ENCODE measurements at places on chromosomes 2 and 18. TPM values are rescaled to one million over a fixed set of nuclear protein-coding genes. Genes with fewer than 3 reads are reported as not detected.

DNA sequence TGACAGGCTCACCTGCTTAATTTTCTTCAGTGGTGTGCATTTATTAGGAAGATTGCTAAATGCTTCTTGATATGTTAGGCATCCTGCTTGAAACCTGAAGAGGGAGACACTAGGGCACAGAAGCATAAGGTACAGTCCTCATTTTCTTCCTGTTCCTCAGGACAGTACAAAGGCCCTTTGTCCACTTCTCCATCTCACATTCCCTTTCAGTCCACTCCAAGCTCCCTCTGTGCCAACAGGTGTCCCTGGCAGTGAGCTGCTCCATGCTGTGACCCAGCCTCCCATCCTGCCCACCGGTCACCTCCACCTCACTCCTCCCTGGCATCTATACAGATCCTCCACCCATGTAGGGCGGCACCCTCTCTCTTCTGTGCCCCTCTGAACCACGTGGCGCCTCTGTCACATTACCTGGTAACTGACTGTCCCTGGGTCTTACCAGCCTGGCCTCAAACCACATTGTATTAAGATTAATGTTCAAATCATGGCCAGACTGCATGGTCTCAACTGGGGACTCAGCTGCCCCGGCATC lies 162.8 kb downstream of the VAPA start:
- DNase-seq: no peak
- H3K4me1 ChIP-seq: peaks cover 8% of the 10 kb centered on the region
- H3K27ac ChIP-seq: no peak overlapping the region
- H3K27me3 ChIP-seq: no peaks in the 10 kb centered on the region

GRCh38 chr2:8438476-8438875 lies 243.4 kb upstream of the ID2 start:
- no peak overlapping the region for H3K27ac ChIP-seq
- no peaks in the 10 kb centered on the region for H3K4me1 ChIP-seq
- no peak for DNase-seq
- H3K4me3 ChIP-seq: no peak overlapping the region
- no peaks in the 10 kb centered on the region for H3K27me3 ChIP-seq

- no peaks in the 10 kb centered on the region for H3K36me3 ChIP-seq
- peaks cover 7% of the 10 kb centered on the region for H3K4me1 ChIP-seq
- no peak for DNase-seq
- H3K27me3 ChIP-seq: no peaks in the 10 kb centered on the region
- peak overlapping the region; percentile 10 for H3K4me3 ChIP-seq
These were observed 72.6 kb upstream of the THUMPD2 start for GRCh38 chr2:39851651-39852110.

DNA sequence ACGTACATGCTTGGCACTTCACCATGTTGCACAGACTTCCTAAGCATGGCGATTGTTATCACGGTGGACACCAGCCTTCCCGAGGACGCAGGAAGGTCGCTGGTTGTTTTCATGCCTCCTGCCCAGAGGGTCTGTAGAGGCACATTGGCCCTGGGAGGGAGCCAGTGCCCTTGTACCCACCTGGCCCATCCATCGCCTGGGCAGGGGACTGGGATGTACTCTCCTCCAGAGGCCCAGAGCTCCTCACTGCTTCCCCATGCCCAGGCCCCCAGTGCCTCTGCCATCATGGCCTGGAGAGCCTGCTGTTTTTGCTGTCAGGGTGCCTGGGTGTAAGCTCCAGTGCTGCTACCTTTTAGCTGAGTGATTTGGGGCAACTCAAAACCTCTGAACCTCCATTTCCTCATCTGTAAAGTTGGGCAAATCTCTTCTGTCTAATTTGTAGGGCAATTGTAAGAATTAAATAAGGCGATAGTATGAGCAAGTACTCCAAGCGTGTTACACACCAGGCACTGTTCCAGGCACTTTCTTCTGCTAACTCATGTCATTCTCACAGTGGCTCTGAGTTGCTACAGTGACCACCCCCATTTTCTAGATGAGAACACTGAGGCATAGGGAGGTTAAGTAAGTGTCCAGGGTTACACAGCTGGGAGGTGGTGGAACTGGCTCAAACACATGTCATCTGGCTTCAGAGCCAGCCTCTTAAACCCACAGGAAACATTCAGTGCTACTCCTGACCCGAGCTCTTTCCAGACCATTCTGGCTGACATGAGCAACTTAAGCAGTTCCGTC lies 45.3 kb downstream of the GREB1 start:
- H3K4me3 ChIP-seq: no peak overlapping the region
- H3K36me3 ChIP-seq: no peaks in the 10 kb centered on the region
- peaks cover 10% of the 10 kb centered on the region for H3K4me1 ChIP-seq
- H3K27me3 ChIP-seq: peaks cover 7% of the 10 kb centered on the region
- H3K27ac ChIP-seq: no peak overlapping the region

DNA sequence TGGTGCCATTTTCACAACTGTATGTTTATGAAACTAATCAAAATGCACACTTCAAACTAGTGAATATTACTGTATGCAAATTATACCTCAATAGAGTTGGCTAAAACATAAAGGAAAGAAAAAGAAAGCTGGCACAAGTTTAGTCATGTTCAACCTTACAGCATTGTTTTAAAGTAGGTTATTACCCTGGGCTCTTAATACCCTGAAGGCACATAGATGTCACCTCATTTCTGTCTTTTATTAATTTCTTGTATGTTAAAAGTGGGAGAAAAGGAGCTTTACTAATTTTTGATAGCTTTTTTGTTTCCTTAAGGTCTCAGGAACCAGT lies 32.7 kb downstream of the TMEM131 start:
- H3K36me3 ChIP-seq: no peaks in the 10 kb centered on the region
- H3K4me3 ChIP-seq: no peak overlapping the region
- peaks cover 6% of the 10 kb centered on the region for H3K4me1 ChIP-seq
- DNase-seq: no peak
- H3K27ac ChIP-seq: no peak overlapping the region
- no peaks in the 10 kb centered on the region for H3K27me3 ChIP-seq

GRCh38 chr2:31901900-31902299 lies 108.9 kb downstream of the MEMO1 start:
- H3K27ac ChIP-seq: no peak overlapping the region
- peaks cover 9% of the 10 kb centered on the region for H3K36me3 ChIP-seq
- no peaks in the 10 kb centered on the region for H3K4me1 ChIP-seq
- DNase-seq: no peak
- H3K27me3 ChIP-seq: no peaks in the 10 kb centered on the region
- H3K4me3 ChIP-seq: no peak overlapping the region

DNA sequence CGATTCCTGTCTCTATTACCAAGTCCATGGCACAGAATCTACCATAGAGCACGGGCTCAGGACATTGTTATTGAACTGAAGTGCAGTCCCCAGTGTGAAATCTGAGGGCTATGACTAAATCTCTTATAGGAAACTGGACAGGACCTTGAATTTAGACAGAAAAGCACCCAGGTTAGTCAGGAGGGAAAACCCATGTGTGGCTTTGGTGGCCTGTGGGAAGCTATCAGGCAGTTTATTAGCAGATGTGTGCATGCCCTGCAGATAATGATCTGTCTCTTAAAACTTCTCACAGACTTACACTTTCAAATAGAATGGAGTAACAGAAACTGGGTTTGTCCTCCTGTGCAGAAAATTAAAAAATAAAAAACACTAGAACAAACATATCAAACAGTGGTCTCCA lies 610.0 kb upstream of the RAB6C start:
- no peaks in the 10 kb centered on the region for H3K27me3 ChIP-seq
- H3K27ac ChIP-seq: no peak overlapping the region
- DNase-seq: no peak
- H3K4me3 ChIP-seq: no peak overlapping the region

GRCh38 chr18:37124516-37124915 lies 295.6 kb downstream of the KIAA1328 start:
- H3K27ac ChIP-seq: no peak overlapping the region
- no peak for DNase-seq
- no peaks in the 10 kb centered on the region for H3K36me3 ChIP-seq
- no peaks in the 10 kb centered on the region for H3K27me3 ChIP-seq

DNA sequence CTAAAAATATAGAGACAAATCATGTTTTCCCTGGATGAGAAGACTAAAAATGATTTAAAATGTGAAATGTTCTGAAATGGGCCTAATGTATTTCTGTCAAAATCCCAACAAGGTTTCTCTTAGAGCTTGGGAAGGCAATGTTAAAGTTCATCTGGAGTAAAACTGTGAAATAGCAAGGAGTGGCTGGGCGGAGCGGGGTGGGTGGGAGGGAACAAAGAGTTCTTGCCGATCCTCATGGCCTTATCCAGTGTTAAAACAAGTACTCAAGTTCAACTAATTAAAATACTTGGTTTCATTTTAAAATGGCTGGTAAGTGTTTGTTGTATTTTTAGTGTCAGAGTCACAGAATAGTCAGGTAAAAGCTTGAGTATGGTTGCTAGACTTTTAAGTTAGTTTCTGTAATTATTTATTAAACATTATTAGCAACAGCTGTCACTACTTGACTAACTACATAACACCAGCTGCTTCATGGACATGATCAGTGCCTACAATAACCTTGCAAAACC lies 87.3 kb downstream of the RTN4 start:
- H3K4me1 ChIP-seq: peaks cover 10% of the 10 kb centered on the region
- H3K36me3 ChIP-seq: peaks cover 2% of the 10 kb centered on the region
- DNase-seq: no peak
- H3K27me3 ChIP-seq: no peaks in the 10 kb centered on the region
- no peak overlapping the region for H3K27ac ChIP-seq
- no peak overlapping the region for H3K4me3 ChIP-seq

- H3K4me3 ChIP-seq: no peak overlapping the region
- no peaks in the 10 kb centered on the region for H3K27me3 ChIP-seq
- peak overlapping the region; percentile 78 for H3K27ac ChIP-seq
- no peaks in the 10 kb centered on the region for H3K36me3 ChIP-seq
- peaks cover 19% of the 10 kb centered on the region for H3K4me1 ChIP-seq
These were observed 127.8 kb downstream of the COPS8 start for GRCh38 chr2:237213315-237214022.

GRCh38 chr2:191979221-191979730 lies 132.4 kb upstream of the CAVIN2 start:
- H3K4me3 ChIP-seq: no peak overlapping the region
- DNase-seq: no peak
- no peak overlapping the region for H3K27ac ChIP-seq
- H3K36me3 ChIP-seq: no peaks in the 10 kb centered on the region

- no peaks in the 10 kb centered on the region for H3K4me1 ChIP-seq
- H3K27ac ChIP-seq: no peak overlapping the region
- no peak for DNase-seq
- H3K27me3 ChIP-seq: peaks cover 13% of the 10 kb centered on the region
These were observed 10.2 kb upstream of the INPP4A start for GRCh38 chr2:98434492-98434891.

GRCh38 chr18:56910967-56911366 lies 235.9 kb upstream of the BOD1L2 start:
- no peak overlapping the region for H3K27ac ChIP-seq
- H3K4me3 ChIP-seq: no peak overlapping the region
- H3K27me3 ChIP-seq: no peaks in the 10 kb centered on the region
- DNase-seq: no peak
- H3K36me3 ChIP-seq: no peaks in the 10 kb centered on the region

PROKR1 gene
- total RNA-seq: not detected

MARCHF4 gene
- total RNA-seq: 1.5 TPM

UGT1A5 gene
- not detected for total RNA-seq

SMIM21 gene
- total RNA-seq: not detected

STPG4 gene
- 0.72 TPM for total RNA-seq

AKAIN1 gene
- not detected for total RNA-seq

COL3A1 gene
- 3,160 TPM for total RNA-seq
